ENCODE measurements at places on chromosomes 5 and 9. TPM values are rescaled to one million over a fixed set of nuclear protein-coding genes. Genes with fewer than 3 reads are reported as not detected.

- DNase-seq, result no peak
Observed at GRCh38 chr9:4742246-4742645, 1.2 kb upstream of the AK3 start.

DNA sequence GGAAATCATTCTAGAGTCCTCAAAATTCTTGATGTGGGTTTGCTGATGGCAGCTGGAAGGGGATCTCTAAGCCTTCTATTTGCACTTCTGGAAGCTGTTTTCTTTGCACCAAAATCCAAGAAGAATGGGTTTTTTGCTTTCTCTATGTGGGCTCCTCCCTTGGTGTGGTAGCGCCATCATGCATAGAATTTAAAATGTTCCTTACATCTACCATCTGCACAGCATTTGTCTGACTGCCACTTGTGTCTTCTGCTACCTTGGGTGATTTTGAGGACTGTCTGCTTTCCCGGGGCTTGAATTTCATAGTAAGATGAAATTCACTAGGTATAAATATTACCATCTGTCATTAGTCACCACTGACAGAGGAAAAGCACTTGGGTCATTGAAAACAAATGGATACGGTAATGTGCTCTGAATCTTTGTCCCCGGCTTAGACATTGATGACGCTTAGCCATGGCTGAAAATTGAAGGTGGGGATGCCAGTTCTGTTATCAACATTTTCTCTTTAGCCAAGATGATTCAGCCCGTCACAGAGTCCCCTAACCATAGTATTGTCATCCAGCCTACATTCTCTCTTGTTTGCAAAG is 30.0 kb downstream of the SNX30 start:
- no peak for DNase-seq

DNA sequence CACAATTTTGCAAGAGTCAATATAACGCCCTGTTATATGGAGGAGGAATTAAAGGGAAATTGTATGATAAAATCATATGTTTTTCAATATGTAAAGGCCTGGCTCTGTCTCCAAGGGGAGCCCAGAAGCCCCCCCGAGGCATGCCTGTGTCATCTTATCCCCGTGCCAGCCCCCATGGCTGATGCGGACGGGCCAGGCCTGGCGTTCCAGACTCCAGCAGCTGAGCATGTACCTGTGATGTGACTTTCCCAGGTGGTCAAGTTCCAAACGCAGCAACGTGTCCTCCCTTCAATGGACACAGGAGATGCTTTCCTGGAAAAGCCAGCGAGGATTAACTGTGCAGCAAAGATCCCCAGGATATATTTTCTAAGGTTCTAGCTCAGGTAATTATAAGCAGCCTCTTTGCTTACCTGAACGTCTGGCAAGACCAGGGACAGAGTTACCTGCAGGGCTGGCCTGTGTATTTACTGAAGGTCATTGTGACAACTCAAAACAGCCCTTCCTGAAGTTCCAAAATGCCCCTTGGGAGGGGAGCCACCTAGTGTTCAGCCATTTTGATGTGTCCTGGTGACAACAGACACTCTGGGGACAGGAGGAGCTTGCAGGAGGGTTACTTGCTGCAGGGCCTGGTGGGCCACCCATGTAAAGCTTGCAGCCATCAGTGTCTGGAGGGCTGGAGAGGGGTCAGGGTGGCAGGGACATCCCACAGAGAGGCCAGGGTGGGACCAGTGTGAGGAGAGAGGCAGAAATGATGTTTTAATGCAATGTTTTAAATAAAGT is 53.3 kb upstream of the RNU6ATAC start:
- DNase-seq, result no peak

- DNase-seq, result no peak
Observed at GRCh38 chr9:132074736-132075135, 4.9 kb downstream of the MED27 start.

DNA sequence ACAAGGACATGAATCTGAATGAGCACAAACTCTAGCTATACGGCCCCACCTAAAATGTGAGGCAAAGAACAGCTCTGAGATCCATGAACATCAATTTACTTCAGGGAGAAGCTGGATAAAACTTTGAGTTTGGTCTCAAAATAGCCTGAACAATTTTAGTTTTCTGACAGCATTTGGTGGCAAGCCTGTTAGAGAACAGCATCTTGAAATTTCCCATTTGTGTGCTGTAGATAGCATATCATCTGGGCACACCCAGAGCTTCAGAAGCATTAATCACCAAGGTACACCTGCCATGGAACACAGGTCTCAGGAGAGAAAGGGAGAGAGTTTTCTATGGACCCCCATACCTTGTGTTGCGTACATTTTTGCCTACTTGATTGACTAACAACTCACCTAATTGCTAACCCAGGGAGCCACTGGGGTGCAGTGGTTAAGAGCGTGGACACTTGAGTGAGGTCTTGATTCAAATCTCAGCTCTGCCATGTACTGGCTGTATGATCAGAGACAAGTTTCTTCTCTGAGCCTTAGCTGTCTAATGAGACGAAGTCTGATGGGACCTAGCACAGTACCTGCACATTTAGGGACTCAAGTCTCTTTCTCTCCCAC is 264.9 kb downstream of the PIK3R1 start:
- no peak for DNase-seq

GRCh38 chr5:135823881-135824280 is 10.6 kb upstream of the SLC25A48 start:
- no peak for DNase-seq

- DNase-seq, result no peak
Observed at GRCh38 chr9:22374051-22374450, 72.6 kb upstream of the DMRTA1 start.

GRCh38 chr5:128197896-128198522 is 114.4 kb downstream of the SLC12A2 start:
- no peak for DNase-seq

DNA sequence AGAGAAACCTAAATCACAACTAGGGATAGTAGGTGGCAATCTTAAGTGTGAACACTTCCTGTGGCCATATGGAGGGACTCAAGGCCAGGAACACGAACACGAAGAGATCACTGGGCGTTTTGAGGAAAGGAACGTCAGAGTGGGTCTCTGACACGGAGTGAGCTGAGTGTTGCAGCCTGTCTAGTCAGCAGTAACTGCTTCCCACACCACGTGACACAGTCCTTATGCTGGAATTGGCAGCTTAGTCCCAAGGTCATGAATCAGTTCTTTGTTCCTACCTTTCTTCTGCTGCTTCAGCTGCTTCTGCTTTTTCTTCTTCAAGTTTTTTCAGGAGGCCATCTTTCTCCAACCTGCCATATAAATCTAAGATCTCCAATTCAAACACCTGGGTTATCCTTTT is 18.2 kb downstream of the SPACA9 start:
- DNase-seq, result no peak

GRCh38 chr9:126219648-126220063 is 107.0 kb upstream of the MVB12B start:
- DNase-seq, result no peak

DNA sequence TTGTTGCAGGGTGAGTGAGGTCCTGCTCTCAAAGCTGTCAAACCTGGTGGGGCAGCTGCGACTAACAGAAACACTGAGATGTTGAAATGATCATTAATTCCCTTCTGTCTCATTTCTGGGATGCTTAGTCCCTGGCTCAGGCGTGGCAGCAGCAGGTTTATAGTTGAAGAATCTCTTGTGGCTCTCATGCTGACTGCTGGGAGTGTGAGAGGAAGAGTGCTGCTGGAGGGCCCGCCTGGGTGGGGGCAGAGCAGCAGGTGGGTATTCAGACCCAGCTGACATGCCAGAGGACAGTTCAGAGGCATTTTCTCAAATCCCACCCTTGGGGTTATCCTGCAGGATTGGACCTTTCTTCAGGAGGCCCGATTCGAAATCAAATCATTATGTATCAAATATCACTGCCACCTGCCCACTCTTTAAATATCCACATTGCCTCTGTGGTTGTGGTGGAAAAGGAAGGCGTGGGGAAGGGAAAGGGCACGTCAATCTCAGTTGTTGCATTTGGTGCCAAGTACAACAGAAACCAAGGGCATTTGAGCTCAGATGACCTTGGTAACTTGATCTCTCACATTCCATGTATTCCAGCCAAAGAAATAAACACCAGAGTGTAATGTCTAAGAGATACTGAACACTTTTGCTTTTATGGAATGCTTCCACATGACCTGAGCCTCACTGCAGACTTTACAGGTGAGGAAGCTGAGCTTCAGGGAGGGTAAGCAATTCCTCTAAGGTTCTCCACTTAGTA is 224.3 kb downstream of the AOPEP start:
- no peak for DNase-seq

DNA sequence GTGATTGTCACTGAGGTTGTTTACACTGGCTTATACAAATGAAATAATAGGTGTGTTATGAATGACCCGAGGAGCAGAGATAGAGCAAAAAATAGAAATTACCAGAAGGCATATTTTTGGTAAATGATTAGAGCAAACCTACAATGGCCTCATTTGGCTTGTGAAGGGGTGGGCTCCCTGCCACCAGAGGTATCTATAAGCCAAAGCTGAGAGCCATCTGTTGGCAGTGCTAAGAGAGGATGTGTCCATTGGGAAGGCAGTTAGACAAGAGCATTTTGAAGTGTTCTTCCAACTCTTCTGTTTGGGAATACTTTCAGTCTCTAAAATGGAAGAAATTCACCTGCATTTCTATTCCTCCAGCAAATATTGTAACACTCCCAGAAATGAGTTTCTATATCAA is 10.6 kb downstream of the NIPAL4 start:
- no peak for DNase-seq

GRCh38 chr5:44681906-44682305 is 126.8 kb upstream of the MRPS30 start:
- no peak for DNase-seq

DNA sequence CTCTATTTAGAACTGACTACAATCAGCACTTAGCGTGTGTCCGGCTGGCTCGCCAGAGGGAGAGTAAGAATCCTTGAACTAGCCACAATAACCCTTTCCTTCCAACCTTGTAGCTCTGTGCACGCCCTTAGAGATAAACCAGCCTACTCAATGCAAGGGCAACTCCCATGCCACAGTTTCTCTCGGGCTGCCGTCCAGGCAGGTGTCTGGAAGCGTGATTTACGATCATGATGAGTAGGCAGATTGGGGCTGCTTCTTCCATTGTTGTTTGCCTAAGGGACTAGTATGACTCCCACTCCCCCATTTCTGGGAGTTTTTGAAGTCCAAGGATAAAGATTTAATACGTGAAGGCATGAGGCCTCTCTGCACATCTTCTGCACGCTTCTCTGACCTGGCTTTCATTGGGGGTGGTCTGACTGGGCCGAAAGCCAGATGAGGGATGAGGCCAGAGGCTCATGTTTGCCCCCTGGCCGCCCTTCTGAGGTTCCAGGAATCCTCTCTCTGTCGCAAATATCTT is 134.0 kb upstream of the MYO10 start:
- DNase-seq, result no peak

GRCh38 chr9:76269789-76270188 is 124.4 kb downstream of the RFK start:
- DNase-seq, result no peak

DNA sequence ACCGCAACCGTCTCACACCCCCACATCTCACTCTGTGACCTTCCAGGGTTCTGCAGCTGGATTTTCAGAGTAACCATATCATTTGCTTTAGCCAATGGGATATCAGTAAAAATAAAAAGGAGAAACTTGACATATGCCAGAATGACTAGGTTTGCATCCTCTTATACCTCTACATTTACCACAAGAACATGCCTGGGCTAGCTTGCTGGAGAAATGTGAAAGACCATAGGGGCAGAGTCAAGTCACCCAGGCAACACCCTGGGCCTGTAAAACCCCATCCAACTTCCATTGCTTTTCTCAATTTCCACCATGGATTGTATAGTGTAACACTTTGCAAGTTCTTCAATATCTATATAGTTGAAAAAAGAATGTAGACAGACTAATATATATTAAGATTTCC is 731.1 kb downstream of the PTPRD start:
- no peak for DNase-seq

GRCh38 chr9:123990427-123990826 is 21.1 kb upstream of the LHX2 start:
- no peak for DNase-seq

DNA sequence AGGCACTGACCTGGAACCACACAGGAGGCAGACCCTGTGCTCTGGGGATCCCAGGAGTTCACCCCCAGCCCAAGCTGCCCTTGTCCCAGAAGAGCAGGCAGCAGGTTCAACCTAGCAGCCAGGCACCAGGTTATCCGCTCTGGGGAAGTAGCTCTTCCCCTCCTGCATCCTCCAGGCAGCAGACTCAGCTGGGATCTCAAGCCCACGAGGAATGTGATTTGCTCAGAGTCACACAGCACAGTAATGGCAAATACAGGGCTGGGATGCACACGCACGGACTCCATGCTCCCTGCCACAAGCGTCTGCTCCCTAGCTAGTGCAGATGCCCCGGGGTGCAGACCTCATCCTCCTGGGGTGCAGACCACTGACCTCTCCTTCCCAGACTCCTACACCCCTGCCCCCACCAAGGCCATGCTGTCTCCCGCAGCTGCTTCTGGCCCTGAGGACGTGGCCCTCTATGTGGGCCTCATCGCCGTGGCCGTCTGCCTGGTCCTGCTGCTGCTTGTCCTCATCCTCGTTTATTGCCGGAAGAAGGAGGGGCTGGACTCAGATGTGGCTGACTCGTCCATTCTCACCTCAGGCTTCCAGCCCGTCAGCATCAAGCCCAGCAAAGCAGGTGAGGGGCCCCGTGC is 25.5 kb downstream of the HK3 start:
- DNase-seq, result no peak

DNA sequence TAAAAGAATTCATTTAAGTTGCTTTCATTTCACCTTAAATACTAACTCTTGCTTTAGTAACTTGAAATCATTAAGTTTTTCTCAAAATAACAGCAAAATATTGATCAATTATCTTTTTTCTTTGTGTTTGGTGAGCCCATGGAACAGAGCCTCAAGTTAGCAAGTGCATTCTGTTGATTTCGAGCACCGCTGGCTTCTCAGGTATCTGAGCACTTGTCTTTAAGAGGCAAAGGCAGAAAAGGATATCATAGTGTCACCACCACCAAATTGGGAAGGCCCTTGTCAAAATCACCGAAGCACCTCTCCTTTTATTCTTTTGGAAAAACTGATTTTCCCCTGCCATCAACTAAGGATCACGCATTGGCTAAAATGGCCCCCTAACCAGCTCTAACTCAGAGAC is 17.1 kb upstream of the CTNNAL1 start:
- no peak for DNase-seq

Gene INVS
- total RNA-seq, result 22.6 TPM

Gene CEL
- 1.1 TPM for total RNA-seq

Gene TGFBI
- total RNA-seq, result 222 TPM

Gene JADE2
- 36.8 TPM for total RNA-seq

Gene PDGFRB
- total RNA-seq, result 129 TPM

Gene AIF1L
- 9.3 TPM for total RNA-seq

Gene ANP32B
- total RNA-seq, result 108 TPM
